ENCODE measurements at places on chromosomes 2 and 18.

GRCh38 chr2:69021727-69022126 lies 8.7 kb downstream of the ANTXR1 start:
- no peak for DNase-seq

DNA sequence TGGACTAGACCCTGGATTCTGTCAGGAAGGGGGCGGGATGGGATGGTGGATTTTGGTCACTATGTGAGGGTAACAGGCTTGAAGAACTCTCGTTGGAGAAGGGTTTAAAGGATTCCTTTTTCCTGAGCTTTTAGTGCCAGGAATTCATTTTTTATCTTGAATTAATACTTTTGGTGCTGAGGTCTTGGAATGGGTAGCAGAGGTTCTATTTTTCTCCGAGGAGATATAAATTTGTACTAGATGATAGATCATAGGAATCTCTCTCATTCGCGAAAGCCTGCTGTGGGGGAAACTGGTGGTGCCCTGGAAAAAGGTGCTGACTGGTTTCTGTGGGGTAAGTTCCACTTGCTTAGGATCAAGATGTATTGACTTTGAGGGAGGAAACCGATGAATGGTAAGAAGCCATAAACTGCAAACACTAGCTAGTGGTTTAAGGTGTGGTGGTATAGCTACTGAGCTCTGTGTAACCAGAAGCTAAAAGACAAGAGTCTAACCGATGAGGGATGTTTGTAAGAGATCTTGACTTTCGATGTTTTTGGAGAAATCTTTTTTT lies 706 bp downstream of the AGPS start:
- DNase-seq = no peak

- no peak for DNase-seq
Observed at GRCh38 chr2:30237966-30238800, 6.8 kb downstream of the LBH start.

GRCh38 chr2:54528311-54528955 lies 72.3 kb downstream of the SPTBN1 start:
- DNase-seq = peak; percentile 53

GRCh38 chr2:3108710-3109702 lies 268.6 kb downstream of the EIPR1 start:
- no peak for DNase-seq

DNA sequence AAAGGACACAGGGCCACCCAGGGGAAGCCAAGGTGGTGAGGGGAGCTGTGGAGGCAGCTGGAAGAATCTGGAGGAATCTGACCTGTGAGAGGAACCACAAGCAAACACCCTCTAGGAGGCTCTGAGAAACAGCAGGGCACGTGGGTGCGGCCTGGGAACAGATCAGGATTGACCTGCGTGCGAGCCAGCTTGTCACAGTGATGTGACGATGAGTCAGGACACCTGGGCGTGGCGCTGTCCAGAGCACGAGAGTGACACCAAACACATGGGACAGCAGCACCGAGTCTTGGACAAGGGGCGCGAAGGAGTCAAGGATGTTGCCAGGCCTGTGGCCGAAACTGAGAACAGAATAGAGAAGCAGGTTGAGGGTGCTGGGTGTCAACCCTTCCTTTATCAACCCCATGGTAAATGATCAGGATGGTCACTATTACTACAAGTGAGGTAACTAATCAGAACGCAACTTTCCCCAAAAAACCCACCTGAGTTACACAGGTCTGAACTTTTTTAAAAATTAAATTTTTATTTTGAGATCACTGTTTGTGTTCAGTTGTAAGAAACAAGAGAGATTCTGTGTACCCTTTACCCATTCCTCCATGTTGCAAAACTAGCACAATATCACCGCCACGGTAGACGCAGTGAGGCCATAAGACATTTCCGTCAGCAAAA lies 637 bp upstream of the SFT2D3 start:
- no peak for DNase-seq

DNA sequence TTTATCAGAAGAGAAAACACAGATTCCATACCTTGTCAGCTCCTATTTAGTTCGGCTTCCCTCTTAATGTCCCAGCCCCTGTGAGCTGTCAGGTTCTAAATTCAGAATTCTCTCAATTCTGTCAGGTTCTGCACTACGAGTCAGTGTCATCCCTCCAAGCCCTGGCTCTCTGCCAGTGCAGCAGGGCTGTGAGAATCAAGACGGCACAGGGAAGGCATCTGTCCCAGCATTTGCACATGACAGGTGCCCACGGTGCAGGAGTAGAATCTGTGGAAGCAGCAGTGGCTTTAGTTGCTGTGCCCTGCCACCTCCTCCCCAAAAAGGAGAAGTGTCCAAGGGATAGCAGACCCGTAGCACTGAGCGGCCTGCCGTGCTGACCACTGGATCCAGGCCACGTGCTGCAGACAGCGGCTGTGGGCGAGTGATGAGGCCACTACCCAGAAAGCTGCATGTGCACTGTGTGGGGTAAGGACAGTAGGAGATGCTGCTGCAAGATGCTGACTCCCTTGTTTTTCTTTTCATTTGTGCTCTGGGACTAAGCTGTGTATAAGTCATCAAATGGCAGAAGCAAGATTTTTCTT lies 12.8 kb downstream of the RBFA start:
- DNase-seq = no peak

- DNase-seq = no peak
Observed at GRCh38 chr2:8134473-8134932, 547.4 kb upstream of the ID2 start.

DNA sequence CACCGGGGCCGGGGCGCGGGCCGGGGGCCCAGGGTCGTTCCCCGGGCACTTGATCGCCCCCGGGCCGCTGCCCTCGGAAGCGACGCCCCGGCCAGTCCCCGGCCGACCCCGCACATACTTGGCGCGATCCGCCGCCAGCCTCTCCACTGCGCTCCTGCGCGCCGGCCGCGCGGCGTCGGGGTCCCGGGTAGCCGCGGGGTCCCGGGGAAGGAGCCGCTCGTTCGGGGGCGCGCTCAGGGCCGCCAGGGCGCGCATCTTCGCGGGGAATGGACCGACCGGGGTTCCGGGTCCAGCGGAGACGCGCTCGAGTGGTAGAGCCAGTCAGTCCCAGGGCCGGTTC lies 204 bp downstream of the FAM110C start:
- no peak for DNase-seq

GRCh38 chr18:38902796-38903195 lies 1337.2 kb upstream of the CELF4 start:
- no peak for DNase-seq

DNA sequence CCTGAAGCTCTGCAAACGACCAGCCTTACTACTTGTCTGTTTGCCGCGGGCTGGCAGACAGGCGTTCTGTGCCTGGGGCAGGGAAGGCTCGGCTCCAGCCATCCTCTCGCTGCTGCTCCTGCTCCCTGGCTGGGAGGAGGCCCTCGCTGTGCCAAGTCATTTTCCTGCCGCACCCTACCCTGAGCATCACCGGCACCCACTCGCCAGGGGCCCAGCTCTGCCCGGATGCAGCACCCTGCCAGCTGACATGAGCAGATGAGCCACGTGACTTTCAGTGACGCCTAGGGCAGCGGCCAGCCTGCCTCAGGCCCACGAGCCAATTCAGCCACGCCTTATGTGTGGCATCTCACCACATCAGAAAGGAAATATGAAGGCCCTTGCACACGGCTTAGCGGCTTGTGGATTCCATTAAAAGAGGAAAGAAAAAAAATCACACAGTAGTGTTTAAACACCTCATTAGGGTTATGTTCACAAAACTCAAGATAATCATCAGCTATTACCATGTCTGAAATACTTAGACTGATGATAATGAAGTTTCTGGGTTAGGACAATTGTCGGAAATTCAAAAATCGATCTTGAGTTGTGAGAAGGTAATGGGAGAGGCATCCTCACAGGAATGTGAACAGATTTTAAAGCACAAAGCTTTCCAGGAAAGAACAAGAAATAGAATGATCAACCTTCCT lies 250.5 kb downstream of the TWIST2 start:
- DNase-seq = no peak

GRCh38 chr2:54233832-54234649 lies 22.0 kb downstream of the TSPYL6 start:
- no peak for DNase-seq

DNA sequence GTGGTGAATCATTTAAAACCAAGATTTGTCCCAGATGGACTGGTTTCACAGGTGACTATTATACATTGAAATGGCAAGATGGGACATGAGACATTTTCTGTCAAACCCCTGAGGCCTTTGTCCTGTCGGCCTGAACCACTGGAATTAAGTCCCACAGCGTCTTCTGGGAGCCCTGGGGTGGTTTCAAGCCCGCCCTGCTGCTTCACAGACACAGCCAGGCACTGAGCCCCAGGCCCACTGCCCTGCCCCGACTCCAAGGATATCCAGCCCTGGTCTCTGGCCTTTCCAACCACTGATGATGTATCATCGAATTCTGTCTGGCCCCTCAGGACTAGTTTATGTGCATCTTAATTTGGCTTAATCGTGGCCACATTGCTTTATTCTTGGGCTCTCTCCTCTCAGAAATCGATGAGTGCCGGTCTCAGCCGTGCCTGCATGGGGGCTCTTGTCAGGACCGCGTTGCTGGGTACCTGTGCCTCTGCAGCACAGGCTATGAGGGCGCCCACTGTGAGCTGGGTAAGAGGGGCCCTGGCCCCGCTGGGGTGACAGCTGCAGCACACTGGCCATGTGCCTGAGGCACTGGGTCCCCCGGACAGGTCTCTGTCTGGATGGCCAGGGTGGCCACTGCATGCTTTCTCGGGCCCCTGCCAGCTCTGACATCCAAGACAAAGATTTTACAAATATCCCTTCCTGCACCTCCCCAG lies 39.5 kb downstream of the MTERF4 start:
- no peak for DNase-seq

DNA sequence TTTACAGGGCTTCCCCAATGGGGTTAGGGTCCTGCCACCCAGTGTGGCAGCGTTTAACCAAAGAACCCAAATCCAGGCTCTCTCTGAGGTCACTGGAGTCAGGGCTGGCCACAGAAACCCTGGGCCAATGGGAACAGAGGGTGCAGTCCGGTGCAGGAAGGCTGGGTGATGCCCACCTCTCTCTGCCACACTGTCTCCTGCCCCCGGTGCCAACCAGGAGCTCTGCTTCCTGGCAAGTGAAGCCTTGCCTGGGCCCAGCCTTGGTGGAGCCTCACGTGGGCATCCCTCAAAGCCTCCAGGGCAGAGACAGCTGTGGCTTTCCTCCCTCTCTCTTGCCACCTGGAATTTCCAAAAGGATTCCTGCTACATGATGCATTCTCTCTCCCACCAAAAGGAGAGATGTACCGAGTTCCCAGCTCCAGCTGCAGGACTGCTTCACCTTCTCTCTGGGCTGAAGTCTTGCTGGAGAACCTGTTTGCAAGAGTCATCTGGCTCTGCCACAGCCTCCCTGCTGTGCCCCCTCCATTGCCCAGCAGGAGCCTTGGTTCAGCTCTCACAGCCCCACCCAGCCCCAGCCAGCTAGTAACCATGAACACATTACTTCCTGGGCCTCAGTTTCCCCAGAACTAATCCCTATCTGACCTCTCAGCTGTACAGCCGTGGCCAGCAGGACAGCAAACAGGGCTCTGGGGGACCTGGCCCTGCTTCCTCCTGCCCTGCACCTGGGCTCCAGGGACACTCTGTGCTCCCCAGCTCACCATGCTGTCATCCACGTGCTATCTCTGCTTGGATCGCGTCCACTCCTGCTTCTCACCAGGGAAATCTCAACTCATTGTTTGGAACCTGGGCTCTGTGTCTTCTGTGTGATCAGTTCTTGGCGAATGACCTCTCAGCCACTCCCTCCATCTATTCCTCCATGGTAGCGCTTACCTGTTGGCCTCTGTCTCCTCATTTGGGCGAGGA lies 43.4 kb downstream of the KCNF1 start:
- DNase-seq = no peak

Measured in ACHN (cell line).